Caco-2 (cell line): ENCODE measurements at places on chromosomes 6 and 20. TPM values are rescaled to one million over a fixed set of nuclear protein-coding genes. Genes with fewer than 3 reads are reported as not detected.

PABPC1L gene
- total RNA-seq = 242 and 255 TPM in 2 replicates

DNA sequence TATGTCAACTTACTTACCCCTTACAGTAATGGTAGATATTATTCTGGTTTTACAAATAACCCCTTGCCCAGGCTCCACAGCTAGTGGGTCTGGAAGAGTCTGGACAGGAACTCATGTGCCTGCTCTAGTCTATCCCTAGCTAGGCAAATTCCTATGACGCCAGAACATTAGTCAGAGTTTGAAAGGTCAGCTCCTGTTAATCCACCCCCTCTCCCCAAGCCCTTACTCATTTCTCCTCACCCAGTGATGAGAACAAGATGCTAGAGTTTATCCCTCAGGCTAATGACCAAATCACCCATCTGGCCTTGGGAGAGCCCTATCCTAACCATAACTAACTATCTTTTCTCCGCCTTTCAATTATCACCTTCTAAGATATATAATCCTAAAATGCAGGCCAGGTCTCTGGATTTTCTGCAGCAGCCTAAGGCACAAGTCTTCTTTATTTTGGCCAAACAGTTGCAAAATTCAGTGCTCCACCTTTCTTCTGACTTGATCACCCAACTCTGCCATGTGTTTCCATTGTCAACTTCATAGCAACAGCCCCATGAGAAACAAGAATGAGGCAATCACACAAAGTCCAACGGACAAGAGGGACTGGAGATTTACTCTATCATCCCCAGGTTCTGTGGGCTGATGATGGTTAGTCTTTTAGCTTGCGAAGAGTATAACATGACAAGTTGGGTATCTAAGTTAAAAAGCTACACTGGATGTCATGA is 113.3 kb downstream of the TASP1 start:
- no peak for DNase-seq

GRCh38 chr6:98920904-98921431 is 26.8 kb downstream of the FBXL4 start:
- DNase-seq = no peak

HUS1B gene
- total RNA-seq = 0.74 and 0.79 TPM in 2 replicates

DNA sequence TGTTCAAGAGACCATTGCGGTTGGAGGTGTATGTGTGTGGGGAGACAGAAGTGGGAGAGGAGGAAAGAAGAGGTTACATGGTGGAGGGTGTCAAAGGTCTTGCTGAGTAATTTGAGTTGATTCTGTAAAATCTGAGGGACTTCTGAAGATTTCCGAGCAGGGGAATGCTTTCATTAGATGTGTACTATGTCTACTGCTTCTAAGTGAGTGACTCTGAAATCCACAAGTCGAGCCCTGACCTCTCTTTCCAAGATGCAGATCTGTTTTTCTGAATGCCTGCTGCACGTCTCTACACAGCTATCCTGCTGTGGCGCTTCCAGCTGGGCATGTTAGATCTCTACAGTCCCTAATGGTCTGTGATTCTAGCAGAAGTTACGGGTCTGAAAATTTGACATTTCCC is 209.8 kb downstream of the ATXN1 start:
- no peak for DNase-seq

- no peak for DNase-seq
Observed at GRCh38 chr20:15287329-15287728, 949.9 kb upstream of the FLRT3 start.

DNA sequence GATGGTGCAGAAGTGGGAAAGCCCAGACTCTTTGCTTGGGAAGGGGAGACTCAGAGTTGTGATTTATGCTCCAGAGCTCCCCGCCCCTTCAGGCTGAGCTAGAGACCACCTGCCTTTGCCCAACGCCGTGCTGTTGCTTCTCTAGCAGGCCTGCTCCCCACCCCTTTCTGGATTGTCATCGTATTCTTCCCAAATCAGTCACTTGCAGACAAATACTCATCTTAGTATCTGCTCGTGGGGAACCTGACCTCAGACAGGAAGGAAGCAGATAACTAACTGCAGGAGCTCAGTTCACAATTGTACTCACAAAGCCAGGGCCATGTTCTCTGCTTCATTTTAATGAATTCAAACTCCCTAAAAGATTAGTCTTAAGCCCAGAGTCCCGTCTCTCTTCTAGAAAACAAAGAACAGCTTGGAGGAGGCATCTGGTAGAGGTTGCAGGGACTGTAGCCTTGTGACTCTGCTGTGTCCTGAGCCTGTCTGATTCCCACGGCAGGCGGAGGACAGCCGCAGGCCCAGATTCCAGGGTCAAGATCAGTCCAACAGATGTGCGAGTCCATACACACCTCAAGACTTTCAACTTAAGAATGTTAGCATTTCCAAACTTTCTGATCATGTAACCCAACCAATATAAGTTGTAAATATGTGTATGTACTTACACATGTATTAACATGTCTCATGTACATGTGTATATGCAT is 57.2 kb upstream of the GGTLC1 start:
- no peak for DNase-seq
